Cerebellum (tissue), 4 donors: ENCODE measurements at places on chromosomes 7 and 10.

GRCh38 chr7:41940760-41941343 is 238.0 kb upstream of the INHBA start:
- DNase-seq, result peak; percentile 72

DNA sequence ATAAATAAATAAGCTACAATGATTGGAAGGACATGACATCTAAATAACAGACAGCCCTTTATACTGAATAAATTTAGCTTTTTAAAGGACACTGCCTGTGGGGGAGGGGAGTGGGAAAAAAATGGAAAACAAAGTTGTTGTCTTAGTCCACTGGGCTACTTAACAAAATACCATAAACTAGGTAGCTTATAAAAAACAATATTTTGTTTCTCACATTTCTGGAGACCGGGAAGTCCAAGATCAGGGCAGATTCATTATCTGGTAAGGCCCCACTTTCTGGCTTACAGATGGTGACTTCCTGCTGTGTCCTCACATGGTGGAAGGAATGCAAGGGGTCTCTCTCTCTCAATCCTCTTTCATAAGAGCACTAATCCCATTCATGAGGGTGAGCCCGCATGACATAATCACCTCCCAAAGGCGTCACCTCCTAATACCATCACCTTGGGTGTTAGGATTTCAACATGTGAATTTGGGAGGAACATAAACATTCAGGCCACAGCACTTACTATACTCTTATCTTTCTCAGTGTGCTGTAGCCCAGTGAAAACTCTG is 43.0 kb downstream of the DNAJC12 start:
- DNase-seq, result no peak

- DNase-seq, result no peak
Observed at GRCh38 chr10:77522268-77522809, 115.3 kb downstream of the KCNMA1 start.

DNA sequence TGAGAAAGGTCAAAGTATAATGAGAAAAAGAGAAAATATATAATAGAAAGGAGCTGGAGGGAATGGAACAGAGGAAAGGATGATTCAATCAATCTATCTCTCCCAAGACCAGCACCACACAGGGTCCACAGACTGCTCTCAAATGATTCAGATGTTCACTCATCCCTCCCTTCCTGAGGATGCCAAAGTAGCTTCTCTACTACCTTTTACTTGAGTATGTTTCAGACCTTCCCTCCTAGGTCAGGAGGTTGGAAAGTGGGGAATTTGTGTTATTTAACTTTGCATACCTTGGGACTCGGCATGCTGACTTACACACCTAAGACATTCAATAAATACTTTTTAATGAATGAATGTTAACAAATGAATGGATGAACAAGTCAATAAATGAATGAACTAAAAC is 30.6 kb downstream of the CPVL start:
- no peak for DNase-seq
